ENCODE measurements at places on chromosomes 1 and 21.

- DNase-seq: no peak
These were observed 1.1 kb downstream of the TSPAN2 start for GRCh38 chr1:115088115-115088778.

GRCh38 chr1:169044296-169044695 lies 62.2 kb upstream of the ATP1B1 start:
- DNase-seq: no peak

- DNase-seq: peak; percentile 43
These were observed 755 bp upstream of the THRAP3 start for GRCh38 chr1:36223381-36223995.

GRCh38 chr1:50106095-50106761 lies 2.5 kb upstream of the ELAVL4 start:
- no peak for DNase-seq

- DNase-seq: no peak
These were observed 360.2 kb downstream of the DISC1 start for GRCh38 chr1:231986631-231987336.

GRCh38 chr1:229509576-229509975 lies 1.4 kb upstream of the NUP133 start:
- DNase-seq: no peak

DNA sequence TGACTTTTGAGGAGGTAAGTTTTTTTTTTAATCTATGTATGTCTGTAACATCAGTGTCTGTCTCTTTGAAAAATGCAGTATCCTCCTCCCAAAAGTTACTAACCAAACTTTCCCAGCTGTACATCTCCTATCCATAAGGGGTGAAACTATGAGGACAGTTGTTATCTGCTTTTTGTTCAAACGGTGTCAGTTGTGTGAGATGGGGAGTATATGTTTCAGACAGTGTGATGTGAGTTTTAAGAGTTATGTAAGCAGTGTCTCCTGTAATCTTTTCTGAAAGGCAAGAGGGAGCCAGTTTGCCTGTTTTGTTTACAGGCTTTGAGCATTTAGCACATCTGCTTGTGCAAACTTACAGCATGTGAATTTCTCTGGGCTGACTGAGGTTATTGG lies 34.8 kb upstream of the CACYBP start:
- no peak for DNase-seq

DNA sequence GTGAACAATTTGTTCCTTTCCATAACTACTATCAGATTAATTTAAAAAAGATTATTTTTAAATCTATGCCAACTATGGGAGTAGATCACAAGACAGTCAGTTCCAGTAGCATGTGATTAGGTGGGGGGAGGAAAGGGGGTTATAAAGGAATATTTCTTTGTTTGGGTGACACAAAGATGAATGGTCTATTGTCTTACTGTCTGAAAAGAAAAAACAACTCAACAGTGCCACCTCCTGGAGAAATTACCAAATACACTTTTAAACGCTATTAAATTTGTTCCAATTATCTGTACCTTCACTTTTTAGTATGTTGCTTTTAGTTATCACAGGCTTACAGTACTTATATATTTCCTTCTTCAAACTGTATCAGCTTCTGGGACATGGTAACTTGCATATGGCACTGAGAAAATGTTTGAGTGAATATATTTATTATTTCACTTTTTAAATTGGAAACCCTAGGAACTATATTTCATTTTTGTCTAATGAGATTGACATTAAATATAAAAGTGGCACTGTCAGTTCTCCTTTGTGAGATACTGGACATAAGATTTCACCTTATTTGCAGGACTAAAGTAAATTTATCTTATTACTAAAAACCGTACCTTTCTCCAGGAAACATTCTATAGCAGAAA lies 1.7 kb upstream of the SORT1 start:
- no peak for DNase-seq

GRCh38 chr1:61638911-61639605 lies 85.9 kb downstream of the TM2D1 start:
- DNase-seq: no peak

DNA sequence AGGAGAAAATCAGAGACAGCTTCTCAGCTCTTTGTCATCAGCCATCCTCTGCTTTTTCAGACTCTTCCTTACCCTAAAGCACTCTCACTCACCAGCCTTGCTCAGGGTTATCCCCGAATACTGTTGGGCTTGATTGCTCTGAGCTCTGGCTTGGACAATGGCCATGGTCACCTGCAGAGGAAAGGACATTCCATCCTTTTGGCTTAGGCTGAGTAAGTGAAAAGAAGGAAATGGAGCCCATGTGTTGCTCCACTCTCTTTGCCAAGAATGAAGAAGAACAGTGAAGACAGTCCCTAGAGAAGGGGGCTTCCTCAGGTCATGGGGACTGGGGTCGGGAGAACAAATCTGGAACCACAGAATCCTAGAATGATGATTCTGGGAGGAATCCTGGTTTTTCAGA lies 2.3 kb downstream of the MTMR11 start:
- no peak for DNase-seq

DNA sequence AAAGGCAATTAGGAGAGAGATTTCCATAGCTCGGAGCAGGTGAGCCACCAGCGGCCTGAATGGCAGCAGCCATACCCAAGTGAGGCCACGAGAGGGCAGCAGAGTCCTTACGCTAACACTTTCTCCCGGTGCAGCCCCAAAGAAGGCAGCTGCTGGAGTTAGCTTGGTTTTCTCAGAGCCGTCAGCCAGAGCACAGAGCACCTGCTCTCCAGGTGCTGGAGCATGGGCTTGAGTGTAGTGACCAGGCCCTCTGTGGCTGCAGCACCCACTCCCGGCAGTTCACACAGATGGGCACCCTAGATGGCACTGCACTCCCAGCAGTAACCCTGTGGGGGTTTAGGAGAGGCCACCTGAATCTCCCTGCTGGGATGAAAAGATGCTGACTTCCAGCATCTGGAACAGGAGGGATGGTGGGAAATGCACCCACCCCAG lies 45.8 kb downstream of the TMCC2 start:
- peak; percentile 72 for DNase-seq

- DNase-seq: no peak
These were observed 113.1 kb downstream of the RRAGC start for GRCh38 chr1:38746402-38746935.

- no peak for DNase-seq
These were observed 29.5 kb downstream of the DOP1B start for GRCh38 chr21:36186081-36186480.

GRCh38 chr1:7390604-7391000 lies 380.5 kb upstream of the VAMP3 start:
- DNase-seq: no peak

GRCh38 chr1:17136936-17137335 lies 17.7 kb upstream of the PADI2 start:
- no peak for DNase-seq

DNA sequence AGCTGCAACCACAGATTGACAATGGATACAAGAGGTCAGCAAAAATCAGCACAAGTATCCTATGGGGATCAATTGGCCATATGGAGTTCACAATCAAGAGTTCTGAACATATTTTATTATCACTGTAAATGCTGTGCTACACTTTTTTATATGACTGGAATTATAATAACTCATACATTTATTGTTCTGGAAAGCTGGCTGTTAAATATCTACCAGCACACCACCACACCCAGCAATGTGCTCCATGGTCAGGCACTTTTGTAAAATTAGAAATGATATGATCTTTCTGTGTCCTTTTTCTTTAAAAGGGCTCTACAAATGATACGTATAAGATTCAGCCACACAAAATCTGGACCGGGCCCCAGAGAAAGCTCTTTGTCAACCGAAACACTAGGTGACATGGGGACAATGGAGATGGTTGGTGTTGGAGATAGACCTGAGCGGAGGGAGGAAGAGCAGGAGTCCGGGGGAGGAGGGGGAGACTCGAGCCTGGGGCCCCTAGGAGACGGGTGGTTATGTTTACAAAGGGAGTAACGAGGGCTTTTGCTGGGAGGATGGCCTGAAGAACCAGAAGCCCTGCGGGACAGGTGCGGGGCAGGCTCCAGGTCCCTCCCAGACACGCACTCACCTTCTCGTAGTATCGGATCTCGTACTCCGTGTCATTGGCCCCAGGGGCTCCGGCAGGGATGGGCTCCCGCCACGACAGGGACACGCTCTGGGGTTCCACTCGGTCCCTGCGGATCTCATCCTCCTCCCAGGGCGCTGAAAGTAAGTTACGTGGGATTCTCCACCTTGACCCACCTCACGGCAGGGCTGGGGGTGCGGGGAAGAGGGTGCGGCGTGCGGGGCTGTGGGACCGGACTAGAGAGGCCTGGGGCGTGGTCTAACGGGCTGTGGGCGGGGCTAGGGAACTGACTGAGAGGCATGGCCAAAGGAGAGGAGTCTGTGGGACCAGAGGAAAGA lies 30.0 kb downstream of the EPHA10 start:
- DNase-seq: no peak

GRCh38 chr1:109573785-109574184 lies 25.4 kb downstream of the GNAI3 start:
- no peak for DNase-seq

- peak; percentile 88 for DNase-seq
These were observed 3.9 kb upstream of the CD1C start for GRCh38 chr1:158285756-158286241.

- DNase-seq: no peak
These were observed 19.7 kb upstream of the DIPK1A start for GRCh38 chr1:92980732-92981647.

GRCh38 chr1:31501505-31501904 lies 74.8 kb upstream of the TINAGL1 start:
- DNase-seq: no peak

- no peak for DNase-seq
These were observed 69.2 kb upstream of the MAGI3 start for GRCh38 chr1:113320972-113321680.

- DNase-seq: no peak
These were observed 53.9 kb downstream of the SELENOF start for GRCh38 chr1:86860020-86860419.

DNA sequence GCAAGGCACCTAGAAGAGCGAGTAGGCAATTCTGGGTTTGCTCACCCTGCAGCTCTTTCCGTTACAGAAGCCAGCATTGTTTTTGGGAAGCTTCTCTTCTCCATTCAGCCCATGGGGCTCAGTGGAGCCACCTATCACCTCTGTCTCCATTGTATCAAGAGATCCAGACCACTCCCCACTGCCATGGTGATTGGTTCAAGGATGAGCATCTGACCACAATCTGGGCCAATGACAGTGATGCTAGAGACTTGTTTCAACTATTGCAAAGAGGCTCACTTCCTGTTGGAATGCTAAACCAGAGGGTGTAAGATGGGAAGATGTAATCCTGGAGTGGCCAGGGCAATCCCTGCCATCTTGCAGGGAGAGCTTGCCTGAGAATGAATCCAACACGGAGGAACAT lies 6.6 kb downstream of the SPATA21 start:
- no peak for DNase-seq

- no peak for DNase-seq
These were observed 286.7 kb downstream of the LMX1A start for GRCh38 chr1:165069829-165070228.

Measured in stimulated activated naive B cell treated with anti-CD40 and anti-IgM and Interleukin-4, amounts not matched to agents 10 μg/mL and 1 μg/mL and 100 μg/mL, for 72 hours (primary cell).